ENCODE measurements at places on chromosomes 11 and 22.

DNA sequence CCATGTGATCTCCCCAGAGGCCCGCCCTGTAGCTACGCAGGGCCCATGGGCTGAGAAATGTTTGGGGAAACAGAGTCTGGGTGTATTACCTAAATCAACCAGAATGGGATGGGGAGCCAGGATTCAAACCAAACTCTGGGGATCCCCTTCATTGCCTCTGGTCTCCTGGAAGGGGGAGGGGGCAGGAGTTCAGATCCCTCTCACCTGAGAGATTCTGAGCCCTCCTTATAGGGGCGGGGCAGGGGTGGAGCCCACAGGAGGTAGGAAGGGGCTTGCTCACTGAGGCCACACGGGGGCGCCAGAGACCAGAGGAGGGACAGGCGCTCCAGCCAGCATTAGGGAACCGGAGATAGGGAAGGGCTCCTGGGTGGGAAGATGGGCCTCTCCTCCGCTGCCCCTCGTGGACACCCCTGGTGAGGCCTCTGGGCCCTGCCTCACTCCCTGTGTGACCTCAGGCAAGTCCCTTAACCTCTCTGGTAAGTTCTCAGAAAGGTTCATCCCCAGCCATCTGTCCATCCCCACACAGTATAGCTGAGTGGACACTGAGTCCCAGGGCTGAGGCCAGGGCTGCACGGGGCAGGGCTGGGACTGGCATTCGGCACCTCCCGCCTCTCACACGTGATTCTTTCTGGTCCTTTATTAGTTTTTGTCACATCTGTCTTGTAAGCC, 2.7 kb upstream of the CDC42BPG start:
- peak; percentile 98 for DNase-seq

GRCh38 chr22:37676736-37677492, 1.5 kb downstream of the LGALS1 start:
- DNase-seq, result peak; percentile 95

GRCh38 chr11:26859416-26859815, 134.5 kb upstream of the FIBIN start:
- DNase-seq, result no peak

GRCh38 chr11:130947889-130948288, 31.6 kb upstream of the SNX19 start:
- no peak for DNase-seq

DNA sequence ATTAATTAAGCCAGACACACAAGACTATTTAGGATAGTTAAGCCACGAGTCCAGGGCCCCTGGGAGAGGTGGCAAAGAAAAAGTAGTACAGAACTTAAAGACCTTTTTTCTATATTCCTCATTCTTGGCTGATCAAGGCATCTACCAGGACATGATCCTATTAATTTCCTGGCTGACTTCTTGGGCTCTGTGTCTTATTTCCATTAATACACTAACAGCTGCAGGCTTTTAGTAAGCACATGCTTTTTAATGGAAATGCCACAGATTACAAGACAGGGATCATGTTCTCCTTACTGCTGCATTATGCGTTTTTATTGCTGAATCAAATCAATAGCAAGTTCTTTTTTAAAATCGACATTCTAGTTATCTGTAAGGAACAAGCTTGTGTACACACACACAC, 35.2 kb downstream of the BTG4 start:
- no peak for DNase-seq

GRCh38 chr22:45893516-45893915, 83.4 kb downstream of the WNT7B start:
- DNase-seq, result no peak

- DNase-seq, result no peak
These were observed 2.4 kb downstream of the CSDC2 start for GRCh38 chr22:41563051-41563711.

DNA sequence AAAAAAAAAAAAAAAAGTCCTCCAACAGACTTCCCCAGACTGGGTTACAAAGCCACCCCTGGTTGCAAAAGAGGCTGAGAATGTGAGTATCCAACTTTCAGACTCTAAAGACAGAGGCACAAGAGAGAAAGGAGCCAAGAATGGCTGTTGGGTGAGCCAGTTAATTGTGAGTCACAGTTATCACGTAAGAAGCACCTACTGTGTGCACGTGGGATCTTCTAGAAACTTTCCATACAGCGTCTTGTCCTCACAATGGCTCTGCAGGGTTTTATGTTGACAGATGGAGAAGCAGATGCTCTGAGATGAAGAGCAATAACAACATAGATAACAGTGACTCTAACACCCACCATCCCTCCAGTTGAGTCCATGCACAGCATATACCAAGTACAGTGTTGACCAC, 41.0 kb downstream of the CD82 start:
- no peak for DNase-seq

DNA sequence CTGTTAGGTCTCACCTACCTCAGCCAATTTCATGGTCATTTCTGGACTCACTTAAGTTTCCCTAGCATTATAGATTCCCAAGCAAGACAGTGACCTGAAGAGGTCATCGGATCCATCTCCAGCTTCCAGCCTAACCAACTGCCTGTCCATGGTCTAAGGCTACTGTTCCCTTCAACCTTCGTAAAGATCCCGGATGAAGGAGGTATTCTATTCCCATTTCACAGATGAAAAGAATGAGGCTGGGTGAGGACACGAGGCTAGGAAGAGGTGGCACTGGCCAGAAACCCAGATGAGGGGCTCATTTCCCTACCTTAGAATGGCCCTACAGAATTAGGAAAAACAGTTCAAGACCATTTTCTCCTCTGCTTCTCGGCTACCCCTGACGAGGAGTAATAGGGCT, 31.3 kb upstream of the DRD2 start:
- no peak for DNase-seq

DNA sequence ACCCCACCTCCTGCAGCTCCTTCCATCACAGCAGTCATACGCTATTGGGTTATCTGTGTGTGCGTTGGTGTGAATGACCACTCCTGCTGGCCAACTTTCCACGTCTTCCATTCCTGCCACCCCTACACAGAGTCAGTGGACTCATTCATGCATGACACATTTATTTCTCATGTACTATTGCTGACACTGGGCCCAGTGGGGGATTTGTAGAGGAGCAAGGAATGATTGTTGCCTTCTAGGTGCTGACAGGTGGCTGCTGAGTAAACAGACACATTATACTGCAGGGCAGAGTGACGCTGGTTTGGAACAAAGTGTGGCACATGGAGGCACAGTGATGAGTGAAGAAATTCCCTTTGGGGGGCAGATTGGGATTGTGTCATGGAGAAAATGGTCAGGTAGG, 113.9 kb downstream of the CCDC81 start:
- no peak for DNase-seq

- no peak for DNase-seq
These were observed 123.5 kb upstream of the PARVA start for GRCh38 chr11:12253843-12254281.

DNA sequence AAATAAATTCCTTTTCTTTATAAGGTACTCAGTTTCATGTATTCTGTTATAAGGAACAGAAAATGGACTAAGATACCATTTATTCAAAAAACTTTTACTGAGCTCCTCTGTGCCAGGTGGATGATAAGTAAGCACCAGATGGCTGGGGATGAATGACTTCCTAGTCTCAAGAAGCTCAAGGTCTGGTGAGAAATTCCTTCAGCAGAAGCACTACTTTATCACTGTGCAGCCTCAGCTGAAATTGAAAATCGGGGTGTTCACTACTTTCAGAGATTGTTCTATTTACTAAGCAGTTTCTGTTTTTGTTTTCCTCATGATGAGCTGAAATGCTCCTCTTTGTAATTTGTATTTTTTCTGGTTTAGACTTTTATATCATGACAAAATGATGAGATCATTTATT, 7.8 kb downstream of the LDHAL6A start:
- DNase-seq, result no peak

DNA sequence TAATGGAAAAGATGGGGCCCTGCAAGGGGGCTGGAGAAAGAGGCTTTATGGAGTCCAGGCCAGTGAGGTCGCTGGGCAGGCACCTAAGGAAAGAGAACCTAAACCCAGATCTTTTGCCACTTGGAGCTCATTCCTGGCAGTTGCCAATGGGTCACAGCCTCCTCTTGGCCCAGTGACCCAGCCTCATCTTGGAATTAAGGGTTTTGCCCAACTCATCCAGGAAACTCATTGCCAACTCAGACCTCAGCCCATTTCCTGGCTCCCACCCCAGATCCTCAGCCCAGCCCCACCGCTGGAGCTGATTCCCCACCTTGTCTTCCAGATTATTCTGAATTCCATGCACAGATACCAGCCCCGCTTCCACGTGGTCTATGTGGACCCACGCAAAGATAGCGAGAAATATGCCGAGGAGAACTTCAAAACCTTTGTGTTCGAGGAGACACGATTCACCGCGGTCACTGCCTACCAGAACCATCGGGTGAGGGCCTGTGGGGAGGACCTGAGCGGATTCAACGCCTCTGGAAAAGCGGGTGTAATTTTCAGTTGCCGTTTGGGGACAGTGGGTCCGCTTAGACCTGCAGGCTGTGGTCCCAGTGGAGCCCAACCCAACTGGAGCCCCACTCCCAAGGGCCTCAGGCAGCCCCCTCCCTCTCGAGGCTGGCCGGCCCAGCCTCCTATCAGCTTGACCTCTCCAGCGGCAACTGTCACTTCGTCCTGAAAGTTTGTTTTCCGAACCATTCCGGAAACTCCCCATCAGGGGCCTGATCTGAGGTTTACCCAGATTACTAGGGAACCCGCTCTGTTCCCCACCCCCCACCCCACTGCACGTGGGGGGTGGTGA, 4.3 kb downstream of the TBX1 start:
- DNase-seq, result no peak

DNA sequence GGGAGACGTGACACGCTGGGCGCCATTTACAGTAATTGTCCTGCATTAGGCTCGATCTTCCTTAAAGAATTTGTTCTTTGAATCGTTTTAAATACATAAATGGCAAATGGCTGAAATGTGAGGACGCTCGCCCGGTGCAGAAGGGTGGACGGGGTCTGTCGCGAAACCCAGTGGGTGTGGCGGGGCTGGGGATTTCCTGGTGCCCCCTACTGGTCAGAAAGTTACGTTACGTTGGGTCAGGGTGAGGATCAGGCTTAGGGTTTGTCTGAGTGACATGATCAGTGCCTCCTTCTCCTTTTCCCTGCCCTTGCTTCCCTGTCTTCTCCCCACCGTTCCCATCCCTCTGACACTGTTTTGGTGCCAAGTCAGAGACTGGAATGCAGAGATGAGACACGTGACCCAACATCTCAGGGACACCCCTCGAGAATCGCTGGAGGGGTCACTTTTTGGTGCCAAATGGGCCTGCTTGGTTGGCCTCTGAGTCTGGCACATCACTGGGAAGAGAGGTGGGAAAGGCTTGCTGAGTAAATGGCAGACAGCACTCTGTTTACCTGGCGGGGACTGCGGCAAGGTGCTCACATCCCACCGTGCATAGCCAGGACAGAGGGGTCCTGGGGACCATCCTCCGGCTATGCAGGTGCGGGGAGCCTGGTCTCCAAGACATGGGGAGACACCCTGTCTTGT, 1107.6 kb downstream of the BRD1 start:
- peak; percentile 6 for DNase-seq

DNA sequence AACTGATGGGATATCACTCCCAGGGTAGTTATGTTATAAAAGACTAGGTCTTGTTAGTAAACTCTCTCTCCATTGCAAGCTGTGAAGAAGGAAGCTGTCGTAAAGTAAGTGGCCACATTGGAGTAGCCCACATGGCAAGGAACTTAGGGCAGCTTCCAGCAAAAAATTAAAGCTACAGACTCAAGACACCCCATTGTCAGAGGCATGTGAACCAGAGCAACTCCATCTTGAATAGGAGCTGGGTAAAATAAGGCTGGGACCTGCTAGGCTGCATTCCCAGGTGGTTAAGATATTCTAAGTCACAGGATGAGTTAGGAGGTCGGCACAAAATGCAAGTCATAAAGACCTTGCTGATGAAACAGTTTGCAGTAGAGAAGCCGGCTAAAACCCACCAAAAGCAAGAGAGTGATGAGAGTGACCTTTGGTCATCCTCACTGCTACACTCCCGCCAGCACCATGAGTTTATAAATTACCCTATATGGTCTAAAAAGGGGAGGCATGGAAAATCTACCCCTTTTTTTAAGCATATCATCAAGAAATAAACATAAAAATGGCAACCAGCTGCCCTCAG, 23.9 kb downstream of the CCKBR start:
- no peak for DNase-seq

GRCh38 chr11:85749287-85749834, 61.6 kb downstream of the SYTL2 start:
- no peak for DNase-seq

GRCh38 chr22:50526834-50527801, 1.7 kb upstream of the SCO2 start:
- DNase-seq, result peak; percentile 71

DNA sequence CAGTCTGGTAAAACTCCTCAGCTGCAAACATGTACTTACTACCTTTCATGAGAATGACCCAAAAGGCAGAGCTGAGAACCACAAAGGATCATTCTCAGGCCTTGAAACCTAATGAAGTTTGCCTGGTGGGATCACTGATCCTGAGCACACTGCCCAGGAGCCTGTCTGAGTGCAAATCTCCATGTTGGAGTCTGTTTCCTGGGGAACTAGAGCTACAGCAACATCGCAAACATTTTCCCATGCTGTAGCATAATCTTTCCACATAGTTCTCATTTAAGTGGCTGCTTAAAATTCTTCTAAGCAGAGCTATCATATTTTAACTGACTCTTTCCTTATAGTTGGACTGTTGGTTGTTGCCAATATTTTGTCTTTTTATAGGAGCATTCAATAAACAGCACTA, 58.5 kb downstream of the GUCY1A2 start:
- DNase-seq, result no peak

DNA sequence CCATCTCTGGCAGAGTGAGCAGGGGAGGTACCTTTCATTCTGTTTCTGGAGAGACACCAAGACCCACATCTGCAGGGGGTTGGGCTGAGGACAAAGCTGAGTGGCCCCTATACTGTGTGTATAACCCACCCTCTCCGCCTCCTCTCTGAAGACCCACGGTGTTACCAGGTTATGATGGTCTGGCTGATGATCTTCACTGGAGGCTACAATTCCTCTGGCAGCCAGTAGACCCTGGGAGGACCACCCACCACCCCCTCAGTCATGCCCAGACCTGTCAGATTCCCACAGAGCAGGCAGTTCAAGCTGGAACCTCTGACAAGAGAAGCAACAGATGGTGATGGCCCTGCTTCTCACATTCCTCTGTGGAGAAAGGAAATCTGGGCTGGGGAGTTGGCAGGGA, 11.4 kb upstream of the KCNJ1 start:
- DNase-seq, result no peak

Data from stimulated activated naive CD8-positive, alpha-beta T cell treated with anti-CD3 and anti-CD28 coated beads, Interleukin-15, Interleukin-2, amounts not matched to agents 100 U/mL and 50 U/mL, for 24 hours (primary cell).